ENCODE measurements at places on chromosomes 1 and 21. TPM values are rescaled to one million over a fixed set of nuclear protein-coding genes. Genes with fewer than 3 reads are reported as not detected.

F11R gene
- 42.1 TPM for total RNA-seq

EPS15 gene
- 57.9 TPM for total RNA-seq

DPYD gene
- total RNA-seq = 21.7 TPM

FLG2 gene
- total RNA-seq = 139 TPM

LYPD8 gene
- not detected for total RNA-seq

PROK1 gene
- total RNA-seq = not detected

CRYZL1 gene
- 38.6 TPM for total RNA-seq

KCNQ4 gene
- 1.8 TPM for total RNA-seq

FCAMR gene
- not detected for total RNA-seq

KCNA2 gene
- 0.79 TPM for total RNA-seq

ACOT11 gene
- total RNA-seq = 8.4 TPM

DNA sequence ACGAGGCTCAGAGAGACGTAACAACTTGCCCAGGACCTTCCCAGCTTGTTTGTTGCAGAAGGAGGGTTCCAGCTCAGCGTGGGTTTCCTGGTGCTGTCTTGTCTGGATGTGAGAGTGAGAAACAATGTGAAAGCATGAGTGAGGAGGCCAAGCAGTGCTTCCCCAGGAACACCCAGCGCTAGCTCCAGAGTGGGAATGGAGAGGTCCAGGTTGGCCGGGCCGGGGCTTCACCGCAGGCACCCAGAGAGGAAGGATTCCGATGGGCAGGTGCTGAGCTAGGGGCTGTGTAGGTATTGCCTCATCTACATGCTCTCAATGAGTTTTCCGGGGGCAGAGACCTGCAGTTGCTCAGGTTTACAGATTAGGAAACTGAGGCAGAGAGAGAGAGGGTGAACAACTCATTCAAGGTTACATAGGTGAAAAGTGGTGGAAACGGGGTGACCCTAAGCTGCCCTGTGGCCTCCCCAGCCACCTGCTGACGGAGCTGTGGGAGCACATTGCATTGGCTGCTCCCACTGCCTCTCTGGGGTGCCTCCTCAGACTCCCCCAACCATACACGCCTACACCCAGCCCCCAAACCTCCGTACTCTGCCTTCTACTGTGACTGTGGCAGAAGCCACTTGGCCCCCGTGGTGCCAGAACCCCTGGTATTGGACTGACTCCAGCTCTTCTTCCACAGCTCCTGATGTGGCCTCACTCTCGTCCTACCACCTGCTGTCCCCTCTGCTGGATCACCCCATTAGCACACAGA, 51.2 kb downstream of the B3GALT5 start:
- no peak for DNase-seq

- DNase-seq = no peak
Observed at GRCh38 chr1:184033711-184034167, 3.8 kb downstream of the COLGALT2 start.

GRCh38 chr1:203288400-203288799, 16.9 kb upstream of the BTG2 start:
- no peak for DNase-seq

GRCh38 chr21:42232176-42232825, 13.4 kb downstream of the ABCG1 start:
- no peak for DNase-seq

DNA sequence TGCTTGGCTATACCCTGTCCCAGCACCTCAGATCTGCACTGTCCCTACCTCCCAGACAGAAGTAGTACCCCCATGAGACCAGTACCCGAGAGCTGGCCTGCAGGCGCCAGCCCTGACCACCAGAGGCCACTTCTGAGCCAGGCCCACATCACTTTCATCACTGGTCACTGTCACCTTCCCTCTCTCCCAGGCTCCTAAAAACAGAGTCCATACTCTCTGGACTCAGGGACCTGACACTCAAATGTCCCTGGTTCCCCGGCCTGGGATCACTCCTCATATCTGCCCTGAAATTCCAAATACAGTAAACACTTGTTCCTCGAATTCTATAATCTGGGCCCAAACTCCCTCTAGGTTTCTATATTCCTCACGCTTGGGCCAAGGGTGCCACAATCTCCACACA, 18.7 kb downstream of the TMEM53 start:
- DNase-seq = no peak

DNA sequence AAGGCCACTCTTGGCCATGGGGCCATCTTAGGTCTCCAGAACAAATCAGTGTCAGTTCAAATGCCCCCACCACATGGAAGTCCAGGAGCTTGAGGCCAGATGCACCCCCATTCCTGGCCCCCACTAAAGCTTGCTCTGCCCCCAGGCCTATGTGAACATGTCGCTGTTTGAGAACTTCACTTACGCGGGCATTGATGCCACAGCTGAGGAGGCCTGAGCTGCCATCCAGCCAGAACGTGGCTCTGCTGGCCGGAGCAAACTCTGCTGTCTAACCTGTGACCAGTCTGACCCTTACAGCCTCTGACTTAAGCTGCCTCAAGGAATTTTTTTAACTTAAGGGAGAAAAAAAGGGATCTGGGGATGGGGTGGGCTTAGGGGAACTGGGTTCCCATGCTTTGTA, 15.1 kb upstream of the MPL start:
- no peak for DNase-seq

DNA sequence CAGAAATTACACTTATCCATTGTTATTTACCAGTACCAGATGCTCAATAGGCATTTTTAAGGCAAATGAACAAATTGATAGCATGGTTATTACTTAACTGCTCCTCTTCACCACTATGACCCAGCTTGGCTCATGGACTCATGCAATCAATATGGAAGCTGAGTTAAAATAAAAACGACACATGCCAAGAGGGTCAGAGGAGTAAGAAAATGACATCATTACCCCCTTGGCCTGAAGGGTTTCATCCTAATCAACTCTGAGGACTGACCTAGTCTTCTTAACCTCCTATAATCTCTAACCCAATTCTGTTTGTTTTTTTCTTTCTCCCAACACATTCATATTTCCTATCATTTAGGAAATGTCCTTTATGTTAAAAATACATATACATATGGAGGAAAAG, 41.6 kb downstream of the IRF2BP2 start:
- no peak for DNase-seq

- no peak for DNase-seq
Observed at GRCh38 chr1:203754455-203754864, 10.5 kb upstream of the LAX1 start.

- no peak for DNase-seq
Observed at GRCh38 chr1:177611402-177611801, 358.5 kb downstream of the SEC16B start.

GRCh38 chr21:37751268-37751975, 164.8 kb downstream of the KCNJ6 start:
- no peak for DNase-seq

- DNase-seq = no peak
Observed at GRCh38 chr1:218943371-218943770, 230.3 kb upstream of the LYPLAL1 start.

GRCh38 chr1:18144916-18145647, 37.5 kb downstream of the IGSF21 start:
- DNase-seq = no peak

DNA sequence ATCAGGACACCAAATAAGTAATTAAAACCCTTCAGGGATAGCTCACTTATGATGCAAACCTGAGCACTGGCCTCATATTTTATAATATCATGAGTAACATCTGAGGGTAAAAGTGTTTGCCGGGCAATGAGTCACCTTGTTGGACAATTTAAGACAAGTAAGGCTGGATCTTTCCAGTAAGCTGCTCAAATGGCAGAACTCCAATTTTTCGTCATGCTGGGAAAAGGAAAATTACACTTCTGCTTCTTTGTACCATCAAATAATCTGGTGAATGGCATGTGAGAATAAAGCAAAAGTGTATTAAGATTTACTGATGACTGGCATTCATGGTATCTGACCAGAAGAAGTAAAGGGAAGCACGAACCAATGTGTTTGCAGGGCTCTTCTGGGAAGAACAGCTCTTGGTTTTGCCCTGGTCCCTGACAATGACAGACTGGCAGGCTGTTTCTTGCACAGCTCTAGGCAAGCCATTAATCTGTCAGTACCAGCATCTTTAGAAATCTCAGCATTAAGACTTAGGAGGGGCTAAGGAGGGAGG, 392.2 kb downstream of the VAV3 start:
- DNase-seq = no peak

DNA sequence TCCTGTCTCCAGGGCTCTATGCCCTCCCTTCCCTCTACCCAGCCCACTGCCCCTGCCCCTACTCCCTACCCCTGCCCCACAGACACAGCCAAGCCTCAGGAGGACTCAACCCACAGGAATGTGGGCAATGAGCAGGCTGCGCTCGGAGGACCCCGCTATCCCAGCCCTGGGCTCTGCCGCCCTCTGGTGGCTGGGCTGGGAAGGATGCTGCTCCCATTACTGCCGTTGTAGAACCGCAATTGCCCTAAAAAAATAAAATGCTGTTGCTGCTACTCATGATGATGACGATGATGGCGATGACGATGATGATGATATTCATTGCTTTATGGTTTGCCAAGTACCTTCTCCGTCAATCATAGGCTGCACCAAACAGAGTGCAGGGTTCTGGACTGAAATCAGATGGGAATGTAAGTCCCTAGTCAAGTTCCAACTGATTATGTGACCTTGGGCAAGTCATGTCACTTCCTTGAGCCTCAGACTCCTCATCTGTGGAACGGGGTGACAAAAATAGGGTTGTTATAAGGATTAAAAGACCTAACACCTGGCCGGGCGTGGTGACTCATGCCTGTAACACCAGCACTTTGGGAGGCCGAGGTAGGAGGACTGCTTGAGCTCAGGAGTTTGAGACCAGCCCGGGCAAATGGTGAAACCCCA, 24.6 kb downstream of the ARHGEF19 start:
- peak; percentile 57 for DNase-seq

DNA sequence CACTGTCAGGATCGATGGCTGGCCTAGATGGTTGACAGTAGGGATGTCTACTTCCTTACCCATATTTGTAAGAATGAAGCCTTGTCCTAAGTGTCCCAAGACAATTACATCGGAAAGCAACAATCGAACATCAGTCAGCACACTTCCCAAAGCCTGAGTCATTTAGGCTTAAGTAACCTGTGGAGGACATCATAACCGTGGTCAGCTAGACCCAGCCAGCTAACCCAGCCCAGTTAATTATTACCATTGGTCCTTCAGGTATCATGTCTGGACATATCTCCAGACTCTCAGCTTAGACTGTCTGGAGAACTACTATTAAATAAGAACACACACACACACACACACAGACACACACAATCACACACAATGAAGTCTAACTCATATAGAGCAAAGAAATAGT, 264.7 kb downstream of the TRABD2B start:
- DNase-seq = no peak

DNA sequence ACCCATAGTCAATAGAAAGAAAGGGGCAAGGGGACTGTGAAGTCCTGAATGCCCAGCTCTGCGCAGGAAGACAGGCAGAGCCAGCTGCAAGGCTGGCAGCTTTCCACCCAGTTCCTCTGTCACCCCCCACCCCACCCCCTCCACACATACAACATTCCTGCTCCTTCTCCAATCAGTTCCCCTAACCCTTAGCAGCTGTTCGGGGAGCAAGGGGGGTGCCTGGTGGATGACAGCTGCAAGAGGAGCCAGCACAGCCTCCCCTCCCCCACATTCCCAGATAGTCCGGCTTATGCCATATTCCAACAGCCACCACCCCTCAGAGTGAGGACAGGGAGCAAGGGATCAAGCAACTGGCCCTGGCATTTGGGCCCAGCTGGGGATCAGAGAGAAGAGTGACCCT, 9.7 kb downstream of the ARHGEF2 start:
- peak; percentile 71 for DNase-seq

GRCh38 chr1:93095804-93096585, 16.9 kb downstream of the MTF2 start:
- peak; percentile 68 for DNase-seq

GRCh38 chr1:200971428-200971903, 52.0 kb downstream of the KIF21B start:
- DNase-seq = no peak

- DNase-seq = no peak
Observed at GRCh38 chr1:48523558-48523957, 51.6 kb upstream of the SPATA6 start.

- DNase-seq = no peak
Observed at GRCh38 chr1:222927031-222927430, 112.2 kb downstream of the DISP1 start.

DNA sequence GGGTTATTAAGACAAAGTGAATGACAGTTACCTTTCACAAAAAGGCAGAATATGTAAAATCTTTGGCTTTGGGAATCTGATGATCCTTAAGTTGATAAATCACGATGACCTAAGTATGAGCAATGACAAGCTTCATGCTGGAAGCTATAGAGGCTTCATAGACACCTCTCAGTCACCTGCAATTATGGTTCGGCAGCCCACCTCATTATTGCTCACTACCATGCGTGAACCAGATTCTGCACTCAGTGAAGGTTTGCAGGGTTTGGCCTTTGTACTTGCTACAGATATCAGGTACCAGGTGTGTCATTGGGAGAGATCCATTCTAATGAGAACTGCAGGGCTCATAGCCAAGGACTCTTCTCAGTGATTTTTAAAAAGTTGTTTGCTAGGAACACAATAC, 163.5 kb downstream of the KCTD3 start:
- DNase-seq = no peak

DNA sequence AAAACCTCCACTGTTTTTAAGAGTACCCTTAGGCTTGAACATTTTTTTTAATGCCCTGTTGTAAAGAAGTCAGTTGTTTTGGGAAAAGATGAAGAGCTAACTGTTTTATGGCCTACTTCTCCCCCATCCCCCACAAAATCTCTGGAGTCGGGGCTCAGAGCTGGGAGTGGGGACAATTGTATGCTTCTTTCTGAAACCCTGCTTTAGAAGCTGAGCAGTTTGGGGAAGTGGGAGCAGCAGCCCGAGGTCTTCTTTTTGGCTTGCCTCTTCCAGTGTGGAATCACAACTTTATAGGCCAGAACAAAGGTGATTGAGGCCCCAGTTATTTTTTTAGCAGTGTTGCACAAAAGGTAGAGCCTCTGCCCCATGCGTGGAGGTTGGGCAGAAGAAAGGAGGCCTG, 25.2 kb downstream of the PPP2R5A start:
- DNase-seq = no peak

DNA sequence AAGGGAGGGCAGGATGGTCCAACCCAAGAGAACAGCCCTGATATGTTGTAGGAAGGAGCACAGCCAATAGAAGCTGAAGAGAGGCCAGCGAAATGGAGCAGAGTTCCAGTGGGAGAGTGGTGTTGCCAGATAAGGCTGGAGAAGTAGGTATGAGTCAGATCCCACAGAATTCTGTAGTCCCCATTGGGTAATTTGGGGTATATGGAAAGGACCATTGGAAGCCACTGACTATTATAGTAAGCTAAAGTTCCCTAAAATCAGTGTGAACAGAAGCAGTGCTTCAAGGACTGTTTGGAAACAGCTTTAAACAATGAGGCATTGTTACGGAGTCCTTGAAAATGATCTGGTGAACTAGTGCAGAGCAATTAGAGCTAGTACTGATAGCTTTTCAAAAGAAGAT, 63.0 kb downstream of the DISP1 start:
- no peak for DNase-seq

- DNase-seq = no peak
Observed at GRCh38 chr1:241022366-241022765, 334.6 kb downstream of the RGS7 start.

GRCh38 chr1:3899754-3900149, 320 bp downstream of the C1orf174 start:
- no peak for DNase-seq

Data from skin of body (tissue), 3 donors.